ENCODE measurements at places on chromosomes 12 and 14.

- DNase-seq, result no peak
Measured at GRCh38 chr12:101927036-101927435, 49.7 kb downstream of the DRAM1 start.

DNA sequence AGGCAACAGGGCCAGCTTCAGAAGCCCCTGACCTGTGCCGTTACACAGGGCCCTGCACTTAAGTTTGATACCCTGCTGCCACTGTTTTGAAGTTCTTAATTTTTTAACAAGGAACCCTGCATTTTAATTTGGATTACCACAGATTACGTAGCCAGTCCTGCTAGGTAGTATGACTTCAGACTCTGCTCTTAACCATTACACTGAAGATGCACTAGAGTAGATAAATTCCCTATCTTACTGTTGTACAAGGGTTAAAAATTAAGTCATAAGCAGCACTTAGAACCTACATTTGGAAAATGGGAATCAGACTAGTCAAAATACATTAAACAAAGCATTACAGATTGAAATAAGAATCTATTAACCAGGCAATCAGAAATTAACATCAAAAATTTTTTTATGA lies 2.3 kb downstream of the GNPNAT1 start:
- DNase-seq, result no peak

- DNase-seq, result no peak
Measured at GRCh38 chr14:38496092-38496491, 240.2 kb upstream of the CLEC14A start.

- no peak for DNase-seq
Measured at GRCh38 chr12:81401241-81401640, 323.4 kb downstream of the ACSS3 start.

DNA sequence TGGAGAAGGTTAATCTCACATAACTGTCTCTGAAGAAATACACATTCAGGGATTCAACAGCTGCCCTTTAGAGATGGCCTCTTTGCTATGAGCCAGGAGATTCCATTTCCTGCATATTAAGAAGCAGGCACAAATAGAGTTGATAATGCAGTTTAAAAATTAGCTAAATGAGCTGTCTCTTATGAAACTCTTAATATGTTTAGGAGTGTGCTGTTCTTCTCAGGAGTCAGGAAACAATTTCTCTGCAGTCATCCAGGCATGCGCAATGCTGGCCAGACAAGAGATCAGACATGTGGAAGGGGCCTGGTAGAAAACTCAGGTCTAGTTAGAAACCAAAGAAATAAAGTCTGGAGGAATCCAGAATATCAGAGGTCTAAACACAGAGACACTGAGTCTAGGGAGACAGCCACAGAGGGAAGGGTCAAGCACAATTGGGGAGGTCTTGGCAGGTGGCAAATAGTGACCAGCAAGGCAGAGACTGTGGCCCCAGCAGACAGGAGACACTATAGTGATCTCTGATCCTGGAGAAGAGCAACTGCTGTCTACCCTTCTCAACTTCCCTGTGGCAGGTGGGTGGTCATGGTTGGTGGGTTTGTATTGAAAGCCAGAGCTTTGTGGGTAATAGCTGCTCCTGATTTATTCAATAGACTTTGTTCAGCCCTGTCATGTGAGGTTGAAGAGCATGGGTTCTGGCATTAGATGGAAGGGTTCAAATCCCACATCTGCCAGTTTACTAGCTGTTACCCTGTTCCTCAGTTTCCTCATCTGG lies 185.8 kb upstream of the RMST start:
- no peak for DNase-seq

- DNase-seq, result no peak
Measured at GRCh38 chr12:123485756-123486155, 27.8 kb downstream of the SNRNP35 start.

DNA sequence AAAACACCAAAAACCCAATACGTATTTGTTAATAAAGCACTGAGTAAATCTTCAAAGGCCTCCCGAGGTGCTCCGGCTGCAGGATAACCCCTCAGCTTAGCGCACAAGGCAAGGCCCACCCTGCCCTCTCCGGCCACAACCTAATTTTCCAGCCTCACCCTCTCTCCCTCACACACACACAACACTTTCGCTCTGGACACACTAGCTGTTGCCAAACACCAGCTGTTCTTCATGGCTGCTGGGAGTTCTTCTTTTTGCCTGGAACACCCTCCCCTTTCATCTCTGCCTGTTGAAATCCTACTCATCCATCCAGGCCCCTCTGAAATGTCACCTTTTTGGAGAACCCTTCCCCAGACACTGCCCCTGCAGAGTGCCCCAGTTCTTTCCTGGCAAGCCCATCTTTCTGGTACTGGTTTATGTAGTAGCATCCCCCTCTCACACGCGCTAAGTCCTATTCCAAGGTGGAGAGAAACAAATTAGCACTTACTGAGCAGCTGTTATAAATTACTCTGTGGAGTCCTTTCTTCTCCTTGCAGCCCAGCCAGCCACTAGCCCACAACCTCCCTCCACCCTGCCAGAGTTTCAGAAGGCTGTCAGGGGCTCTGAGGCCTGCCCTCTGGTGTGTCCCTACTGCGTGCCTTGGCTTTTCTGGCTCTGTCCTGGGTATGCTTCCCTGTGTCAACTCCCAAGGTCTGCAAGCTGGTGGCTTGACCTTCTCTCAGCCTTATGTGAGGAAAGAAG lies 805 bp upstream of the CRACR2A start:
- DNase-seq, result no peak

DNA sequence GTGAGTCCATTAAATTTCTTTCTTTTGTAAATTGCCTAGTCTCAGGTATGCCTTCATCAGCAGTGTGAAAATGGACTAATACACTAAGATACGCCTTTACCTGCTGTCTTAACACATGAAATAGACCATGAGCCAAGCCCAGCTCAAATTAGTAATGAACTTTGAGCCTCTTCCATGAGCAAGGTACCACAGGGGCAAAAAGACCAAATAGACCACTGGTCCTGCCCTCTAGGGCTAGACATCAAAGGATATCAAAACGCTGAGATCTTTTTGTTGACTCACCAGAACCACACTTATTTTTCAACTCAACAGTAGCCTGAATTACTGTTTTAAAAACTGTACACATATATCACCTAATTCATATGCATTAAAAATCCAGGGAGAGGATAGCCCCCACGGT lies 137.5 kb upstream of the NOS1 start:
- no peak for DNase-seq

- DNase-seq, result no peak
Measured at GRCh38 chr12:21248679-21249078, 86.0 kb downstream of the SLCO1A2 start.

DNA sequence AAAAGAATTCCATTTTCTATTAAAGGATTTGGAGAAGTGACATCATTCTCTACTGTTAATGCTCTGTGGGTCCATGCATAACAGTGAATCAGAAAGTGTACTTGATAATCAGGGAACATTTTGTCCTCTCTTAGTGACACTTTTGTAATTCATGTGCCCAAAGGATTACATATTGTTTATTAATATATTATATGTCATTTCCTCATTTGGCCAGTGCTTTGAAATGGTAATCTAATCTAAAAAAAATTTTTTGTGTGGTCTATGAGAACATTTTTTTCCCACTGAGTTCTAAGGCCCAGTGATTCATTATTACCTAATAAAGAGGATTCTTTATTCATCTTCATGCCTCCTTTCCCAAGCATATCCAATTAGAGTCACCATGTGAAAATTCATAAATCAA lies 79.7 kb upstream of the MYF6 start:
- DNase-seq, result no peak

GRCh38 chr14:104389326-104390220 lies 190.0 kb upstream of the C14orf180 start:
- DNase-seq, result no peak

DNA sequence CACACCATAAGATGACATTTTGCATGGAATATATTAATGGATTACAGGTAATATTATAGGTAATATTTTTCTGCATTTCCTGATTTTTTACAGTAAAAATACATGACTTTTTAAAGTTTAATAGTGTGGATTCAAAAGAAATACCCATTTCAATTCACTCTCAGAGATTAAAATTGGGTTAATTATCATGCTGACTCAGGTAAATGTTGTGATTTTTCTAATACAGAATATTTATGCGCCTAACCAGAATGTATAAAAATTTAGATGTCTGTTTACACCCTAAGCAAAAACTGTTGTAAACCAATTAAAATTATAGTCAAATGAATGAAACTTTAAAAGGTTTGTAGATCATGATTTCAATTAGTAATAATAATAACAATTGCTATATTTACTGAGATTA lies 117.2 kb upstream of the FLRT2 start:
- no peak for DNase-seq

DNA sequence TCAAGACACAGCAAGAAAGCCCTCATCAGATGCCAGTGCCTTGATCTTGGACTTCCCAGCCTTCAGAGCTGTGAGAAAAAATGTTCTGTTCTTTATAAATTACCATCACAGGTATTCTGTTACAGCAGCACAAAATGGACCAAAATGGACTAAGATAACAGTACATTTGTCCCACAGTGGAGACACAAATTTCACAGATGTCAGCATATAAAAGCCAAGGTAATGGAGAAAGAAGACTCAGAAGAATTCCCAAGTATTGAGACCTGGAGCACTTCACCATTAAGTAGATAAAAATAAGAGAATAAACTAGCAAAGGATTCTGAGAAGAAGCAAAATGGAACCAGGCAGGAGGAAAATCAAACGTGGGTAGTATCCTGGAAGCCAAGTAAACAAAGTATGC lies 131.0 kb downstream of the NOVA1 start:
- no peak for DNase-seq

DNA sequence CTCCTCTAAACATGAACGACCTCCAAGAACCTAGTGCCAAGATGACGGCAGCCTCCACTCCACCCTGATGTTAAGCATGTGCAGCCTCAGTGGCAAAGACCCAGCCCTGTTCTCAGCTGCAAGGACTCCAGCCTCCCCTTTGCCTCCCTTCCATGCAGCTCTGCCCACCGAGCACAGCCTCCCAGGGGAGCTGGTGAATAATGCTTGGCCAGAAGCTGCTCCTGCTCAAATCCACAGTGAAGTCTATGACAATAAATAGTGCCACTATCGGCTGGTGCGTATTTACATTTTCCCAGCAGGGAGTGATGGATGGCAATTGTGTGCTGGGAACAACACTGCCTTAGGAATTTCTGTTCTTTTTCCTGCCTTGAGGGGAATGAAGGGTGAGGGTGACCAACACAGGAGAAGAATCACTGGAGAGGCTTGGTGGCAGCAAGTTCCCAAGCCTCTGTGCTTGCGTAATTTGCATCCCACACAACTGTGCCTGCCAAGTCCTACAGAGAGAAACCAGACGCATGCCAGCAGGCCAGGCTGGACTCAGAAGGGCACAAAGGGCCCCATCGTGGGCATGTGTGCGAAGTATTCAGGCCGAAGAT lies 29.9 kb upstream of the TC2N start:
- DNase-seq, result no peak

GRCh38 chr14:102178806-102179205 lies 39.1 kb downstream of the WDR20 start:
- DNase-seq, result no peak

GRCh38 chr12:29320295-29321085 lies 60.5 kb downstream of the ERGIC2 start:
- DNase-seq, result no peak

GRCh38 chr14:55851301-55851700 lies 266.9 kb upstream of the PELI2 start:
- DNase-seq, result no peak

DNA sequence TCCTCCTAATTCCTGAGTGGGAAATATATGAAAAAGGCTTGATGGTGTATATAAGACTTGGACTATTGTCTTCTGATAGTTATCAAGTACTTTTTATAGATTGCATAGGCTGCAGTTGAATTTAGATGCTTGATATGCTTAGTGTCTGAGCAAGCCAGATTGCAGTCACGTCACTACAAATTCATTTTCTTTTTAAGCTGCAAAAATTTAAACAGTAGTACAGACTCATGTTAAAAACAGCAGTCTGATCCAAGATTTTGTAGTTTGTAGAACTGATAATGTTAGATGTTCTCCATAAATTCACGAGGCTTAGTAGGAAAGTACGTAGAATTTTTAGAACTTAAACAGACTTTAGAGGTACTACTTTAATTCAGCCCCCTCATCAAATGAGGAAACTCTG lies 126.4 kb downstream of the GPR135 start:
- no peak for DNase-seq

- DNase-seq, result no peak
Measured at GRCh38 chr12:39064708-39065107, 159.3 kb upstream of the CPNE8 start.

DNA sequence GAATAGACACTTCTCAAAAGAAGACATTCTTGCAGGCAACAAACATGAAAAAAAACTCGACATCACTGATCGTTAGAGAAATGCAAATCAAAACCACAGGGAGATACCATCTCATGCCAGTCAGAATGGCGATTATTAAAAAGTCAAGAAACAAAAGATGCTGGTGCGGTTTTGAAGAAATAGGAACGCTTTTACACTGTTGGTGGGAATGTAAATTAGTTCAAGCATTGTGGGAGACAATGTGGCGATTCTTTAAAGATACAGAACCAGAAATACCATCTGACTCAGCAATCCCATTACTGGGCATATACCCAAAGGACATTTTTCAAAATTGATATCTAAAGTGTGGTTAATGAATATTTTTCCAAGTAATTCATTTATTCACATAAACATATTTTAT lies 39.6 kb upstream of the LIN7A start:
- DNase-seq, result no peak

DNA sequence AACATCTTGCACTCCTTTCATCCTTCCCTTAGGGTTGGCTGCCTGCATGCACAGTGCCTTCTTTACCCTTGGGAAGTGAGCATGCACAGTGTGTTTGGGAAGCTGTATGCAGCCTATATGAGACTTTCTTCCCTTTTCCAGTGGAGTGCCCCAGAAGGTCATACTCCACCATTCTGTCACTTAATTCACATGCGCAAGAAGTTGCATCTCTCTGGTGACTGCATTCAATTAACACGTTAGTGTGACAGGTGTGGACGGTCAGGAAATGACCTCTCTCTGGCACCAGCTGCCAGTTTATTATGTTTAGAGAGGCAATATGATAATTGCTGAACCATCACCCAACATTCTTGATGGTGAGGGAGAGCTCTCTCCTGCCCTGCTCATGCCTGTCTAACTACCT lies 770.0 kb downstream of the FLRT2 start:
- no peak for DNase-seq

GRCh38 chr12:106819991-106820390 lies 45.5 kb downstream of the RIC8B start:
- DNase-seq, result no peak

DNA sequence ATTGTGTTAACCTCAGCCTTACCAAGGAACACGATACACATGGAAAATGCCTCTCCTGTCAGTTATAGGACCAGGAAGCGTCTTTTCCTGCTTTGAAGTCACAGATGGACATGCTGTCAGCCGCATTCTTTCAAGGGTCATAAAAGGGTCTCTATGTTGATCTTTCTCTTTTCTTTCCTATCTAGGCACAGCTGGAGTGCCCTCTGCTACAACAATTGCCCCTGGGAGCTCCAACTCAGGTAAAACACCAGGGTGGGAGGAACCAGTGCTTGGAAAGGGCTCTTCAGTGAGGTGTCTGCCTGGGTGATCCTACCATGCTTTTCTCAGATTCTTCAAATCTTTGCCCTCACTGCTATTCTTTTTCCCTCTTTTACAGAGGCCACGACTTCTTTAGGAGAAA lies 157.4 kb upstream of the CNTN1 start:
- no peak for DNase-seq

GRCh38 chr12:78494911-78495310 lies 369.7 kb upstream of the SYT1 start:
- DNase-seq, result no peak

- no peak for DNase-seq
Measured at GRCh38 chr12:89539426-89540223, 13.8 kb upstream of the POC1B start.

- no peak for DNase-seq
Measured at GRCh38 chr14:102540315-102541028, 30.9 kb upstream of the ANKRD9 start.

- no peak for DNase-seq
Measured at GRCh38 chr12:122035292-122035691, 13.6 kb downstream of the BCL7A start.
